ENCODE measurements at places on chromosomes 2 and 18. TPM values are rescaled to one million over a fixed set of nuclear protein-coding genes. Genes with fewer than 3 reads are reported as not detected.

- no peak for DNase-seq
Observed at GRCh38 chr18:32072321-32072720, 19.4 kb upstream of the RNF138 start.

DNA sequence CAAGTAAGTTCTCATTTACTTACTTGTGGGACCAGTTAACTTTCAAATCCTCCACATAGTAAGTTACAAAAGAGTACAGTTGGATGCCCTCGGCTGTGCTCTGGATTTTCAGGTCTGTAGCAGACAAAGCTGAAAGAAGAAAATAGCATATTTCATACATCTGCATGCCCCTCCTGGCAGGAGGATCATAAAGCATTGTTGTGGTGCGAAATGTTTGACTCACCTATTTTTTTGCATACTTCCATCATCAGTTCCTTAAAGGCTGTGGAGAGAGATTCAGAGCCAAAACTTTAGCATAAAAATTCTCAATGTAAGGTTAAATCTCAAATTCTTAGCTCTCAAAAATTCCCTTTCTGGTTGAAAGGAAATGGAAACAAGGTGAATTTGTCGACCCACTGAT lies 70.8 kb upstream of the LPIN2 start:
- no peak for DNase-seq

DNA sequence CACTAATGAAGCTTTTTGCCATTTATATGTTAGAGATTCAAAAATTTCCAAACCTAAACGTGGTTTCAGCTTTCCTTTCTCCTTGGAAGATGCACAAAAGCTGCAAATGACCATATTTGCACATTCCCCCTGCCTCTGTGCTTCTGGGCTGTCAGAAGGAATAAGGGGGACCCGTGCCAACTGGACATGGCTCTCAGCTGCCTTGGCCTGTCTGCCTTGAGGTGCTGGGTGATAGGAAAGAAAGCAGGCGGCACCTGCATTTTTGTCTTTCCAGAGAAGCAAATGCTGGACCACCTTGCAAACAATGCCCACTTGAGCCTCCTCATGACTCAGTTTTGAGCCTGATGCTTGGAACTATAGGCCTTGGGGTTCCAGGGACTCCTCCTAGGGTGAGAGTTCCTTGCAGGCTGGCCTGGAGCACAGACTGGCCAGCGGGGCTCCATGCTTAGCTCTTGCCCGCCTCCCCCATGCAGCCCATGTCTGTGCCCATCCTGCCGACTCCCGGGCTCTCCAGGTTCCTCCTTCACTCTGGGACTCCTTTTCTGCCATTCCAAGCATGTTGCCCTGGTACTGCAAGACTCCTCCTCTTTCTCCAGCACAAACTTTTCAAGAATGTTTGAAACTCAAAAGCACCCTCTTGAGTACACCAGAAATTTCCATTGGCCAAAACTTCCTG lies 109.0 kb upstream of the EPAS1 start:
- no peak for DNase-seq

GRCh38 chr2:15116830-15117229 lies 444.3 kb downstream of the NBAS start:
- DNase-seq = no peak

DNA sequence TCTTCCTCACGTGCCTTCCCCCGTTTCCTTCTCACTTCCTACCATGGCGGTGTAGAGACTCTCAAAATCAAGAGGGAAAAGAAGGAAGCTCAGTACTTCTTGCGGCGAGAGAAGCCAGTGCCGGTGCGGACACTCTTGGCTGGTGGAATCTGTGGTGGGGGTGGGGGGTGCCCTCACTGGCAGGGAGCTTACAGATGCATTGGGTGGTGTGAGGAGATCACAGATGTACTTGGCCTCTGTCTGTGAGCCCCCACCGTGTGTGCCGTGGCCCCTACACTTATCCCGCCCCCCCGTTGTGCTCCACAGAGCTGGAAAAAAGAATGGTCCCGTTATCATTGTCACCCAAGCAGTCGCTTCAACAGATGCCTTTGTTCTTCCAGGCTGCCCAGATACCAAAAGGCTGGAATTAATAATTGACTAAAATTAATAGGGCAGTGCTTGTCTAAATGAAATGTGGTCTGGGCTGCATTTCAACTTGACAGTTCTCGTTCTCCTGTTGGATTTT lies 79.8 kb downstream of the VAPA start:
- DNase-seq = no peak

DNA sequence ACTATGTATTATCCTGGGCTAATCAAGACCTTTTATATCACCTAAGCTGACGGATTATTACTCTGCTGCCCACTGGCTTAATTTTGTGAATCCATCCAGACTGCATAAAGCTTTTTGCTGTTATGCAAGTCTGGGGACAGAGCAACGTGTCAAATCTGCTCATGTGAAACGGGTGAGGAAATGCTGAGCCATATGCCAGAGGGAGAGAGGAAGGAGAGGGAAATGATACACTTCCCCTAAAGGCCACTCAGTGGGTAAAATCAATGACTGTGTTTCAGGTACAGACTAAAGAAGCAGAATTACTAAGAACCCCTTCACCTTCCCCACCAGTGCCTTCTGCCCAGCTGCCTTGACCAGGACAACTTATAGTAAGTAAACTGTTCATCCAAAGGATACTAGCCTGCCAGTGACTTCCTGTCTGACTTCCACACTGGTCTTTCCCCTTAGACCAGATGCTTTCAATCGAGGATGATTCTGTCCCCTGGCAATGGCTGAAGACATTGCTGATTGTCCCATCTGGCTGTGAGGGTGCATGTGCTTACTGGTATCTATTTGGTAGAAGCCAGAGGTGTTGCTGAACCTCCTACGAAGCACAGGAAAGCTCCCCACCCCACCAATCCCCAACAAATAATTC lies 43.0 kb downstream of the STAT1 start:
- DNase-seq = no peak

GRCh38 chr2:175441181-175441761 lies 259.8 kb upstream of the ATP5MC3 start:
- DNase-seq = no peak

DNA sequence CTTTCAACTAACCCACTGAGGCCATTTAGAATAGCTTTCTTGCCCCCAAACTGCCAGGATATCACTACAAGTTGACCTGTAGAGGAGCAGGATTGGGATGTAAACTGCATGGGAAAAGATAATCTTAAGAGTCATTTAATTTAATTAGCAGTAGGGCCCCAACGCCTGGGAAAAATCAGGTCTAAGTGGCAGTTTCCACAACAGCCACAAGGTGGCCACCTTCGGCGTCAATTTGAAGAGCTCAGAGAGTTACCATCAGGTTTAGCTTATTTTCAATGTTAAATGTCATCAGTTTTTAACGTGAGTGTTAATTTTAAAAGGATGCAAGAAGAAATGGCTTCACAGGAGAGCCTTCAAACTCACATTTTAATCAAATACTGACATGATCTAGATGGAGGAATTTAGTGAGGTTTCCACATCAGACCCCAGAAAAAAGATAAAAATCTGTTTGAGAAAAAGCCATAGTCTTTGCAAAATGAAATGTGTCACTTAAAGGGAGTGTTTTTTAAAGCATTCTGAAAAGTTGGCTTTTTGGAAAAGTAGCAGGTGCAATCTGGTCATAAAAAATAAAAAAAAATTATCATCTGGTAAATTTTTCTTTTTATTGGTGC lies 77.3 kb upstream of the UPP2 start:
- peak; percentile 64 for DNase-seq

Gene MYL1
- total RNA-seq = not detected

Gene SAG
- not detected for total RNA-seq

Gene KCNK3
- total RNA-seq = not detected

Gene RBMS1
- total RNA-seq = 57.9 TPM

Gene SULT1C4
- total RNA-seq = not detected

Gene CFAP65
- total RNA-seq = 1.3 TPM
